ENCODE measurements at places on chromosomes 5 and 9. TPM values are rescaled to one million over a fixed set of nuclear protein-coding genes. Genes with fewer than 3 reads are reported as not detected.

- no peak for DNase-seq
Observed at GRCh38 chr5:926417-927171, 33.9 kb downstream of the TRIP13 start.

DNA sequence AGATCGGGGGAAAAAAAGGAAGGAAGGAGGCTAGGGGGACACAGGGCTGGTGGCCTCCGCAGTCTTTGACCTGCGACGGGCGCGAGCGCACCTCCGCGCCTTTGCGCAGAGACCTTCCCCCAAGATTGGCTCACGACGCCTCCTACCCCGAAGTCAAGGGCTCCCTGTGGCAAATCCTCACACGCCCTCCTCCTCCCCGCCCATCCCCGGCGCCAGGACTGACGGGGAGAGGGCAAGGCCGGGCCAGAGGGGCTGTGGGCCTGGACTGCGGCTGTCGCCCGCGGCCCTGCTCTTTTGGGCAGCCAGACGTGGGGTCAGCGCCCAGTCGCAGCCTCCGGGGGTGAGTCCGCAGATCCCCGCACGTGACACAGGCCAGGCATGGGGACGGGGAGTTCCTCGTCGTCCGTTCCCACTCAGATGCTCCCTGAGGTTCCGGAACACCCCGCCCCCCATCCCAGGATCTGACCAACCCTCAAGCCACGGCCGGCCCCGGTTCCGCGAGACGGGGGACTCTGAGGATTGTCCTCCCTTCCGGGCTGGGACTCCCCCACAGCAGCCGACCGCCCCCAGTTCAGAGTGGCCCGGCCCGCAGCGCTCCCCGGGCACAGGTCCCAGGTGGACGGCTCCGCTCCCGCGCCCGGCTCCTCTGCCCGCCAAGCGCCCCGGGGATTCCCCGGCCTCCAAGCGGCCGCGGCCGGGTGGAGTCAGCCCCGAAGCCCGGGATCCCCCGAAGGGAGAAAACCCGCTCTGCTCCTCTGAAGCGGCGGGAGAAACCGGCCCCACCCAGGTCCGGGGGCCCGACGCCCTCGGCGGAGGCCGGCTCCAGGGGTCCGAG is 543 bp upstream of the ANKRD33B start:
- DNase-seq: no peak

- DNase-seq: no peak
Observed at GRCh38 chr9:127088724-127089615, 33.5 kb downstream of the ANGPTL2 start.

- no peak for DNase-seq
Observed at GRCh38 chr9:78291240-78291925, 5.5 kb upstream of the PSAT1 start.

- DNase-seq: no peak
Observed at GRCh38 chr5:164435576-164435975, 930.2 kb downstream of the MAT2B start.

DNA sequence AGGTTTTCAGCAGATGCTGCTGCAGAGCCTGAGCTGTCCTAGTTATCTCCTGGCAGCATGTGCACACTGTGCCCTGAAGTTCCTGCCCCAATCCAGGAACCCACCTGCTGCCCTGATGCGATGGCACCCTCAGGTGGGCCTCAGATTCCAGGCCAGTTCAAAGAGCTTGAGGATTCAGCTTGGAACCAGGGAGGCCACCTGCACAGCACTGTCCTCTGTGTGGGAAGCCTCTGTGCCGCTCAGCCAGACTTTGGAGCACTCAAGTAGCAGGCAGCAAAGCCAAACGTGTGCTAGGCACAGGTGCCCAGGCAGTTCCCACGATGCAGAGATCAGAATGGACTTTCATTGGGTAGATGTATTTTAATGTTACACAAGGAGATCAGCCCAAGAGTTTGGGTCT is 132.8 kb upstream of the RAPGEF1 start:
- no peak for DNase-seq

DNA sequence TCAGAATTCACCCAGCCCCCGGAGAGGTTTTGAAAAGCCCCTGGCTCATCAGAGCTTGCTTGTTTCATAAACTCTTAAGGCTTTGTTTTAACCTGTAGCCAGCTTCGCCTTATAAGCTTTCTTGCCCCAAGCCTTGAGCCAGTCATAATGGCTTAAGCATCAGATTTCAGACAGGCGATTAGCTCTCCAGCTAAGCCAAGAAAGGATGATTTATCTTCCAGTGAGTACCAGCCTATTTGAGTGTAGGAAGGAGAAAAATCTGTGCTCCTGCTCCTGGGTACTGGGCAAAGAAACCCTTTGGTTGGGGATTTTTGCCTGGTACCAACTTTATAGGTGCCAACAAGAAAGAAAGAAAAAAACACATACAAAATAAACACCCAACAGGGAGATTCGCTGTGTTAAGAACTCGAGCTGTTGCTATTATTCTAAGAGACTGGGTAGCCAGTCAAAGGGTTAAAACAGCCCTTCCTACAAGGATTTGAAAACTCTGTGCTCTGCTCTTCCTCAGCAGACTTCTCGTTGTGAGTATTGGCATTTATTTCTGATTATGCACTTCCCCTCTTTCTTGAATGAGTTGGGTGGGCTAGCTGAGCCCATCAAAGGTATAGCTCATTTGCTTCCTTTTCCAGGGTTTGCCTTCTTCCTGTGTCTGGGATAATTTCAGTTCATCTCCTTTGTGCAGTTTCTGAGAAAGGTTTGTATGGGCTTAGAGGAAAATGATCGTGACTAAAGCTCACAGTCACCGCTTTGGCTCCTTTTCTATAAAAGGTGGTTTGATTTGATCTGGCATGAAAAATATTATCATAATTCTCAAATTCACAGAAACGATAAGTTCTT is 157.2 kb upstream of the DMRT1 start:
- DNase-seq: no peak

DNA sequence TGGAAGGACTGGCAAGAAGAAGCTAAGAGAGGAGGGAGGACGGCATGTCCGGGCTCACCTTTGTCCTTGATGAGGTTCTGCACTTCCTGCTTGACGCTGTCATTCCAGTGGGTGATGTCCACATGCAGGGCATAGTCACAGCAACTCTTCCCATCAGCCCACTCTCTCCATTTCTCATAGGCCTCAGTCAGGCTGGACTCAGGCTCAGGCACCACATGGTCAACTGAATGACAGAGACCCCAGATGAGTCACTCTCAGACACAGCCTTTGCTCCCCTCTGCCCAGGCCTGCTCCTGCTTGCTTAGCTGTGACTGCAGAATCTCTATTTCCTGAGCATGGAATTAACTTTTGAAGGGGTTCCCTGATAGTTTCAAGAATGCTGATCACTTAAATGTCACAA is 94.2 kb downstream of the DPYSL3 start:
- DNase-seq: no peak

- DNase-seq: no peak
Observed at GRCh38 chr5:150119421-150120061, 33.2 kb upstream of the CSF1R start.

GRCh38 chr5:55205001-55205400 is 22.1 kb downstream of the MCIDAS start:
- DNase-seq: no peak

DNA sequence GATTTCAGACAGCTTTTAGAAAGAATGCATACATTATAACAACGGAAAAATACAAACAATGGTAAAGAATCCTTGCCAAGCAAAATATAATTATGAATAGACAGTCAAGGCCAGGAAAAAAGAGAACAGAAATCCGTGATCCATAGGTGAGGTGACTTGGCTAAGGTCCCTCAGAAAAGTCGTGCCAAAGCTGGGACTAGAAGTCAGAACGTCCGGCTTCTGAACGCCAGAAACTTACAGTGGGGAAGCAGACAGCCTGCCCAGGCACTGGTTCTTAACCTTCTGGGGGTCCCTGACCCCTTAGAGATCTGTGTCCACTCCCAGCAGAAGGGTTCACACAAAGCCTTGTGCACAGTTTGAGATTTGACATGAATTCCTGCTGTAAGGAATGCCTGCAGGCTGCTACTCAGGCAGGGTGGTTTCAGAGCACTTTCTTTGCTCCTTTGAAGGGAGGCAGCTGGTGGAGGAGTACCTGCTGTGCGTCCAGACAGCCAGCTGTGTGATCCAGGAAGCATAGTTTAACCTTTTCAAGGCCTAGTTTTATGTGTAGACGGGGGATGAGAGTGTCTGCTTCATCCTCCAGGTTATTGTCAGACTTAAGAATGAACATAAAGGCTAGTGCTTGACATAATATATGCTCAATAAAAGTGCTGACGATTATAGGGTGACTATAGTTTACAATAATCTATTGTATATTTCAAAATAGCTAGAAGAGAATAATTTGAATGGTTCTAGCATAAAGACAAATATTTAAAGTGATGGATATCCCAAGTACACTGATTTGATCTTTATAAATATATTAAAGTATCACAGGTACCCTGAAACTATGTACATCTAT is 852 bp downstream of the ARHGEF37 start:
- no peak for DNase-seq

- no peak for DNase-seq
Observed at GRCh38 chr9:134224567-134225093, 60.3 kb upstream of the RNU6ATAC start.

GRCh38 chr9:135241381-135242048 is 154.0 kb downstream of the OLFM1 start:
- DNase-seq: no peak

GRCh38 chr5:14097998-14098471 is 45.1 kb upstream of the TRIO start:
- DNase-seq: no peak

GRCh38 chr5:93723005-93723404 is 18.4 kb downstream of the POU5F2 start:
- no peak for DNase-seq

Gene NR5A1
- total RNA-seq: not detected

Gene MARVELD2
- total RNA-seq: 1.9 TPM

Gene CRB2
- not detected for total RNA-seq

Gene CENPP
- total RNA-seq: 1.8 TPM

Gene IL3
- total RNA-seq: not detected

Data from glomerular endothelial cell (primary cell).